AG04450 (cell line): ENCODE measurements at places on chromosomes 3 and 15.

DNA sequence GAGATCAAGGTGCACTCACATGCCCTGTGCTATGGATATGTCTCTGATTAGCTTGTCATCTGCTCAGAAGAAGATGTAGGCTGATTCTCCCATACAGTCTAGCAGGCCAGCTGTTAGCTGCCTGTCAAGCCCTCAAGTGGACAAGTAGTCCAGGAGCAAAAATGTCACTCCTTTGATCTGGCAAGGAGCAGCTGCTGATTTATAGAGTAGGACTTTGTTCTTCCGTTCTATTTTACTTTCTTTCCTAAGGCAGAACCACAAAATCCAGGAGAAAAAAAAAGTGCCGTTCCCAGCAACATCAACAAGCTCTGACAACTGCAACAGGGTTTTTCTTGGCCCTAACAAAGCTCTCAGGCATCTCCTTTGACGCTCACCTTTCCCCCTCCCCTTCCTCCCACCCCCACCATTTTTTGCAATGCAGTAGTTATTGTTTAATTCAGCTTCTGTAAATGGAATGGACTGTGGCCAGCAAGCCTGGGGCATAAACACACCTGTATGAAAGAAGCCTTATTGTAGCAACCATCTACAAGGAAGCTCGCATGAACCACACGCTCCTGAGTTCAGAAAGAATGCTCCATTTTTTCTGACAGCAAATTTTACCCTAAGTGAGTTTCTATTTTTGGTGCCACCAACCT lies 196.3 kb downstream of the MEIS2 start:
- DNase-seq = no peak

DNA sequence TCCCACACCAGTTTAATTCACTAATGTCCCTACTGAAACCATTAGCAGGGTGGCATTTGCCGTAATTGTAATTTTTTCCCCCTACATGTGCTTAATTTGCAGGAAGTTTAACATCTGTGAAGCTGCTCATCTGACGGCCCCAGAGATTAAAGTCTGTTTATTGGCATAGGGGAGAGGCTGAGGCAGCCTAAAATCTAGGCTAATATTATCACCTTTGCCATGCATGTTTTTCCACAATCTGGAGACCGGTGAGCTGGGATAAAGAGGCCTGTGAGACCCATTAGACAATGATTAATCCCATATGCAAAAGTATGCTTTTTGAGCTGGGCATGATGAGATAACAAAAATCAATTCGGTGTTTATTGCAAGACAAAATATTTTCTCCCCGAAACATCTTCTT lies 561.2 kb upstream of the ALCAM start:
- no peak for DNase-seq

- no peak for DNase-seq
These were observed at the start of gene OR5AC2 for GRCh38 chr3:98086873-98087272. OR5AC2 (plus strand) TSS chr3:98087173; CDS start chr3:98087173, 0 bp downstream.

- no peak for DNase-seq
These were observed 1.0 kb upstream of the PRTG start for GRCh38 chr15:55743729-55744655.

GRCh38 chr15:51403946-51404695 lies 62.7 kb downstream of the GLDN start:
- no peak for DNase-seq

GRCh38 chr15:40151499-40151898 lies 9.4 kb upstream of the BUB1B start:
- no peak for DNase-seq

DNA sequence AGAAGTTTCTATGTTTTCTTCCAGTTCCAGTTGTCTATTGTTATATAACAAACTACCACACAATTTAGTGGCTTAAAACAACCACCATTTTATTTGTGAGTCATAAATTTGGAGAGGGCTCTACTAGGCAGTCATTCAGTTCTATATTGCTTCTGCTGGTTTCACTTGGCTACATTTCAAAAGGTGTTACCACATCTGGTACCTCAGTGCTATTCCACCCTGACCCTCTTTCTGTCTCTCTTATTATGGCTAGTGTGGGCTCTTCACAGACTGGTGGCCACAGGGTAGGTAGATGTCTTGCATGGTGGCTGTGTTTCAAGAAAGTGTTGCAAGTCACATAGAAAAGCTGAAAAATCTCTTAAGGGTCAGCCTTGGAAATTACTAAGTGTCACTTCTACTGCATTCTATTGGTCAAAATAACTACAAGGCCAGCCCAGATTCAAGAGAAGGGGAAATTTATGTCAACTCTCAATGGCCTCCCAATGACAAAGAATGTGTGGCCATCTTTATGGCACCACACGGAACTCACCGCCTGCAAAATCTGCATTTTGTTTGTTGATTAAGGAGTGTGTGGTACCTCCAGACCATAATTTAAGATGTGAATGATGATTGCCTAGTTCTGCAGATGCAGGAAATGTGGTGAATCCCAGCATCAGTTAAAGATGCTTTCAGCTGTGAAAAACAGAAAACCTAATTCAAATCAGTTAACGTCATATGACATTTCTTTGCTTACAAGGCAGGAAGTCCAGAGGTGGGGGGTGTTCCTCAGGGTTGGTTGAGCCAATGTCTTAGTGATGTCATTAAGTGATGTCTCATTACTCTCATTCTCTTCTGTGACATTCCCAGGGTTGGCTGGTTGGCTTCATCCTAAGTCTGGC lies 105.8 kb upstream of the RASGRP1 start:
- DNase-seq = no peak

GRCh38 chr3:69081583-69082262 lies 1.6 kb upstream of the UBA3 start:
- no peak for DNase-seq

DNA sequence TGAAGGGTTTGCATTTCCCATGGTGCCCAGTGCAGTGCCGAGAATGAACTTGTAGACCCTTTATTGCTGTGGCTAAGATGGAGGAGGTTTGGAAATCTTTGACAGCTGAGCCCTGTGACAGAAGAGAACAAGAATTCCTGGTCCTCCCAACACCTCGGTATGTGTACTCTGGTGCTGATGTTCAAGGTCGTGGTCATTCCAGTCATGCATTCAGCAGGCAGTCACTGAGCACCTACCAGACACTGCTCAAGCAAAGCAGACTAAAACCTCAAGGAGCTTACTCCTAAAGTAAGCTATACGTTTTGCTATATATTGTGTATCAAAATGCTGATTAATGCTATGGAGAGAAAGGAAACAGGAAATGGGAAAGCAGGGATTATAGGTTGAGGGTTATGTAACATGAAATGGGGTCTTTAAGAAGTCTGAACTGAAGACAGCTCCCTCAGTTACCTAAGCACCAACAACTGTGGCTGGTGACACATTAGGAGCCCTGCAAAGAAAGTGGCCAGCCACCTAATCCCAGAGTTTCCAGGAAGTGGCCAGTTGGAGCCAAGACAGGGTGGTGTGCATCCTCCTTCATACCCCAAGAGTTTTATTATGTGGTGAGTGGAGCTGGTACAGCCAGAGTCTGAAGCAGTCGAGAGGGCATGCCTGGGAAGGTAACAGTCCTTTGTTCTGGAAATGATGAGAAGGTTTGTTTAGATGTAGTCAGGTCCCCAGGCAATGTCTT lies 65.0 kb downstream of the CCNL1 start:
- DNase-seq = no peak

DNA sequence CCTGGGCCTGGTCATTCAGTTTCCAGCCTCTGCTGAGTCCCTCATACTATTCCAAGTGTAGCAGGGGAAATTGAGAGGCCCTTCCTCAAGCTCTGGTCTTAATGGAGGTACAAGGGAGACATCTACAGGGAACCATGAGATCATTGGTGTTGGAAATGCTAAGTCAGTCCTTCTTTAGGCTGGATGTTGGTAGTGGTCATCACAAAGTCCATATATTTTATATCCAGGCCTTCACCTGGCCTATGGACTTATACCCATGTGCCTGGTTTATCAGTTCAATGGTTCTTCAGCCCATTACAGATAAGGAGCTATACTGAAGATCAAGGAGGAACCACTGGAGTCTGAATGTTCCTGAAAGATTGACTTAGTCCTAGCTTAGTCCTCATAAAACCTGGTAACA lies 135.0 kb downstream of the STAG1 start:
- DNase-seq = no peak

- DNase-seq = no peak
These were observed 37.0 kb downstream of the MITF start for GRCh38 chr3:69776289-69776688.

GRCh38 chr3:60073228-60073627 lies 1023.4 kb upstream of the CFAP20DC start:
- no peak for DNase-seq

- no peak for DNase-seq
These were observed 355.5 kb downstream of the LRTM1 start for GRCh38 chr3:54572197-54572895.

- no peak for DNase-seq
These were observed 92.9 kb upstream of the CADPS start for GRCh38 chr3:62968128-62968527.

- DNase-seq = no peak
These were observed 37.8 kb downstream of the IQGAP1 start for GRCh38 chr15:90425726-90426346.

- no peak for DNase-seq
These were observed 32.3 kb upstream of the MAP3K13 start for GRCh38 chr3:185330644-185331043.

DNA sequence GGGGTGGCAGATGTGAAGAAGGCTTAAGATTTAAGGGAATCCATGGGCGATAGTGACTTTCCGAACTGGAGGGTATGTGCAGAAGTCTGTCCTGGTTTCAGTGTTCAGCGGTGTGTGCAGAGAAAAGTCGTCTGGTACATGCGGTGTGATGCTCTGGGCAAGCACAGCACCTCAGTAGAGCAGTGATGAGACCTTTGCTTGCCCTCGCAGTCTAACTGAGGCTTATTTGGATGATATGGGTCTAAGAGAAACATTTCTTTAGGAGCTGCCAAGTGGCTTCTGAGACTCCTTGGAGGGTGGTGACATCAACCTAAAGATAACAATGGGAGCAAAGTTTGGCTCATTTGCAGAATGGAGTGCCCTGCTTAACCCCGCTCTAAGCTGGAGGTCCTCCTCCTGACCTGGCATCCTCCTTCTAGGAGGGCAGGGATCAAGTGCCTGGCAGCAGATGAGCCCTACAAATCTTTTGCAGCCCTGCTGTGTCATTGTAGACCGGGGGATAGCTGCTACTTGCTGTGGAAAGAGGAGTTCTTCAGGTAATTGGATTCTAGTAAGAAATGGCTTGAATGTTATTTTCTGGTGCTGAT lies 228.1 kb upstream of the AZI2 start:
- DNase-seq = no peak
